Aorta (tissue), 5 donors: ENCODE measurements at places on chromosomes 16 and 17. TPM values are rescaled to one million over a fixed set of nuclear protein-coding genes. Genes with fewer than 3 reads are reported as not detected.

Gene TERB1
- total RNA-seq, result not detected

Gene TNFRSF13B
- not detected for total RNA-seq

Gene IL17C
- not detected for total RNA-seq

Gene ZG16
- total RNA-seq, result not detected

Gene DHX40
- 29.3 TPM for total RNA-seq

Gene PRDM7
- not detected for total RNA-seq

Gene SALL1
- not detected for total RNA-seq

Gene ACSM2A
- total RNA-seq, result not detected

Gene MYO15A
- 3.4 TPM for total RNA-seq

Gene TP53TG3
- not detected for total RNA-seq

Gene CD300LG
- total RNA-seq, result 9.4 TPM

Gene KAT7
- 60.8 TPM for total RNA-seq

Gene NACA2
- not detected for total RNA-seq

Gene ZPBP2
- not detected for total RNA-seq

Gene TEX14
- 0.16 TPM for total RNA-seq

Gene ODAD4
- 1.4 TPM for total RNA-seq

Gene MT1M
- total RNA-seq, result 129 TPM

Gene SGF29
- total RNA-seq, result 20.7 TPM
